Muscle of back (tissue), 13 donors: ENCODE measurements at places on chromosomes 16 and 17.

DNA sequence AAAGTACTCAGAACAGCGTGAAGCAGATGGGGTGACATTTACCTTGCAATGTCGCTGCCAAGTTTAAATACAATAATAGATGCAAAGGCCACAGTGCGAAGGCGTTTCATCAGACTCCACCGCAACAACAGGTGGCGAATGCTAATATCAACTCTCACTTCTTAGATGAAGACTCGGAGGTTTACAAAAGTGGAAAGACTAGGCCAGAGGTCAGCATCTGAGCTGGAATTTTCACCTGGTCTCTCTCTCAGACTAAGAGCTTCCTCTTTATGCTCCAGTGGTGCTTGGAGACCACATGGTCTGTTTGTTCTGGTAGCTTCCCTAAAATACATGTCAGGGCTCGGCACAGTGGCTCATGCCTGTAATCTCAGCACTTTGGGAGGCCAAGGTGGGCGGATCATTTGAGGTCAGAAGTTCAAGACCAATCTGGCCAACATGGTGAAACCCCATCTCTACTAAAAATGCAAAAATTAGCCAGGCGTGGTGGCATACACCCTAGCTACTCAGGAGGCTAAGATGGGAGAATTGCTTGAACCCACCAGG is 169.1 kb downstream of the XYLT1 start:
- no peak for DNase-seq

DNA sequence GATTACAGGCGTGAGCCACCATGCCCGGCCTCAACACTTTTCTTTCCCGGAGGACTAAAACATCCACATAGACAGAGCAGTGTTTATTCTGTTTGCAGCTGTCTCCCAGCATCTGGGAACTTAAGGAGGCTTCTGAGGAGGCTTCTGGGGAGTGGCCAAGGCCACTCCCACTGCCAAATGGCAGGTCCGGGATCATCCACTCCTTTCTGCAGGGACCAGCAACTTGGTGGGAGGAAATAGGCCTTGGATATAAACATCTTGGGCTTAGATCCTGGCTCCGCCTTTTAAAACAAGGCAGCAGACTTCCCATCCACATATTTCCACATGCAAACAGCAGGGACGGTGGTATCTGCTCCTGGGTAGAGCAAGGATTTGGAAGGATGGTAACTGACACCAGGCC is 14.1 kb upstream of the SPATA32 start:
- no peak for DNase-seq

DNA sequence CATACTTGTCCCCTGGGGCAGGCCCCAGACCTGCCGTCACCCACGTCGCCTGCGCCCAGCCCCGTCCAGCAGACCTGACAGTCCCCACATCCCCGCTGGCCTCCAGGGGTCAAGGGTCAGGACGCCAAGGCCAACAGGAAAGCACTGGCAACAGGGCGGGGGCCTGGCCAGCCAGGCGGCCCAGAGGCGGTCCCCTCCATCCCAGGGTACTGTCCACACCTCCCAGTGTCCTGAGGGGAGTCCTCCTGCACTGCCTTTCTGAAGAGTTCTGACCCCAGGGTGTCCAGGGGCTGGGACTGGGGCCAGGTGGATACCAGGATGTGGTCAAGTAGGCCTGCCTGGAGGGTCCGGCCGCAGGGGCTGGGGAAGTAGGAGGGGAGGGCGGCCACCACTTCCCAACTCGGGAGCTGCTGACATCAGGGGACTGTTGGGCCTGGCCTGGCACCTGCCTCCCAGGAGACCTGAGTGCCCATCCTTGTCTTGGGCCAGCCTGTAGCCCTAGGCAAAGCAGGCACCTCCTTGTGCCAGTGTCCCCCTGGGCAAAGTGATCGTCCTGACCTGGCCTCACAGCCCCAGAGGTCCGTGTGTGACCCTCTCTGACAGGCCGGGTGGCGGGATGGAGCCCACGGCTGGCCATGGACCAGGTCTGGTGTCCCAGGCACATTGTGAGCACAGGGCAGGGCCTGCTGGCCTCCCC is 6.7 kb upstream of the AXIN1 start:
- no peak for DNase-seq

DNA sequence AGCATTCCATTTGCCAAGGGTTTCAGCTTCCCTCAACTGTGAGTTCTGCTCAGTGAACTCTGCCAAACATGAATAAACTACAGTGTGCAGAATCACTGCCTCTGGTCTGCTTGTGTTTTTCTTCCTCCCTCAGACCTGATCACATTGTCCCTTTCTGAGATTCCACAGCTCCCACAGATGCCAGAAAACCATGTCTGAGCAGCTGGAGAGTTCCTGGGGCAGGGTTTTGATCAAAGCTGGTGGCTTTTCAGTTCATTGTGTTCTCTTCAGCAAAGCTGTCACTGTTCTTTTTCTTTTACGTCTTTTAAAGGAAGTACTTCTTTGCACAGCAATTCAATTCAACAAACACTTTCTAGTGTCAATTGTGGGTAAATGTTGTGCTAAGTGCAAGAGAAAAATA is 555.8 kb downstream of the RBFOX1 start:
- DNase-seq = peak; percentile 10

DNA sequence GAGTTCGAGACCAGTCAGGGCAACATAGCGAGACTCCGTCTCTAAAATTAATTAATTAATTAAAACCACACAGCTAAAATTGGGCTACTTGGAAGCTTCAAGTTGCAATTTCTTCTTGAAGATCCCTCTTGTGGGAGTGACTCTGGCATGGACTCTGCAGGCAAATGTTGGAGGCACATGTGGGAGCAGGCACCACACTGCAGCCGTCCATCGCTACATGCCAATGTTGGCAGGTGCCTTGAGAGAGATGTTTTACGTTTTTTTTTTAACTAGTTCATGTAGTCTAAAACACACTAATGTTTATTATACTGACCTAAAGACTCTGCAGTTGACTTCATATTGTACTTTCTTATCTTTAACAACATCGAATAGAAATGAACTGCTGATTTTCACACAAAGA is 7.9 kb upstream of the CCL8 start:
- no peak for DNase-seq

DNA sequence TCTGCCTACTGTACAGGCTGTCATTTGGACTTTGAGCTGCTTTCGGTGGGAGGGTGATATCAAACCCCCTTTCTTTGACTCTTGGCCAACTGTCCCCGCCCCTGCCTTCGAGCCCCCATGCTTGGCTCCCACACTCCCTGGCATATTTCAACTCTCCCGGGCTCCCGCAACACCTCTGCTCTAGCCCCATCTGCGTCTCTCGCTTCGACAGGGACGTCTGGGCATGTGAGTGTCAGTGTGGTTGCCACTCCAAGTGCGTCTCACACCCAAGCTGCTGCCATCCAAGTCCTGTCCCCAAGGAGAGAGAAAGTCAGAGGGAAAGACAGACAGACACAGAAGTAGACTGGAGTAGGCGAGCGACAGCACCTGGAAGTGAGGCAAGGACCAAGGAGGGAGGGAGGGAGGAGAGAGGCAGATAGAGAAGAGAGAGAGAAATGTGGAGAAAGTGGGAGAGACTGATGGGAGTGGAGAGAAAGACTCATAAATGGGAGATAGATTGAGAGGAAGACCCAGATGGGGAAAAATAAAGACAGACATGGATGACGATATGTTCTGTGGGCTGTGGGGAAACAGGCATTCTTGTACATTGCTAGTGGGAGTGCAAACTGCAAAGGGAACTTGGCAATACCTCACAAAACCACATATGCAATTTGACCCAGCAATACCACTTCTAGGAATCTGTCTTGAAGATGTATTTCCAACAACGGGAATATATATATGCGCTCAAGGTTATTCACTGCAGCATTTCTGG is 11.8 kb downstream of the STARD3 start:
- no peak for DNase-seq

DNA sequence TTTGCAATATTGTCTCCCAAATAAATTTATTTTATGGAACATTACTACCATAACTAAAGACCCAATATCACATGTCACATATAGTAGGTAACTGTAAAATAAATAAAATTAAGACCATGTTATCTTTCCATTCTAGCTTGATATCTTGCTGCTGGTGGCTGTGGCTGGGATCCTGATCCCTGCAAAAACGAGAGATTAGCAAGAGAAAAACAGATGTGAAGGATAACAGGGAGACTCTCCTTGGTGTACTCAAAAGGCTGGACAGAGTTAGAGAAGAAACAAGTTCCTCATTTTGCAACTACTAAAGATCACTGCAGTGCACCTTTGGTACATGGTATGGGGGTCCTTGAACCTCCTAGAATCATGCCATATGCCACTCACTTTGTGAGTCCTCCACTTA is 49.7 kb downstream of the ARHGAP27 start:
- DNase-seq = no peak

GRCh38 chr16:69616082-69616481 is 50.3 kb downstream of the NFAT5 start:
- DNase-seq = no peak

GRCh38 chr17:33294994-33295393 is 1.9 kb upstream of the ASIC2 start:
- DNase-seq = no peak

- no peak for DNase-seq
These were observed 5.3 kb upstream of the NTN3 start for GRCh38 chr16:2465653-2466415.

DNA sequence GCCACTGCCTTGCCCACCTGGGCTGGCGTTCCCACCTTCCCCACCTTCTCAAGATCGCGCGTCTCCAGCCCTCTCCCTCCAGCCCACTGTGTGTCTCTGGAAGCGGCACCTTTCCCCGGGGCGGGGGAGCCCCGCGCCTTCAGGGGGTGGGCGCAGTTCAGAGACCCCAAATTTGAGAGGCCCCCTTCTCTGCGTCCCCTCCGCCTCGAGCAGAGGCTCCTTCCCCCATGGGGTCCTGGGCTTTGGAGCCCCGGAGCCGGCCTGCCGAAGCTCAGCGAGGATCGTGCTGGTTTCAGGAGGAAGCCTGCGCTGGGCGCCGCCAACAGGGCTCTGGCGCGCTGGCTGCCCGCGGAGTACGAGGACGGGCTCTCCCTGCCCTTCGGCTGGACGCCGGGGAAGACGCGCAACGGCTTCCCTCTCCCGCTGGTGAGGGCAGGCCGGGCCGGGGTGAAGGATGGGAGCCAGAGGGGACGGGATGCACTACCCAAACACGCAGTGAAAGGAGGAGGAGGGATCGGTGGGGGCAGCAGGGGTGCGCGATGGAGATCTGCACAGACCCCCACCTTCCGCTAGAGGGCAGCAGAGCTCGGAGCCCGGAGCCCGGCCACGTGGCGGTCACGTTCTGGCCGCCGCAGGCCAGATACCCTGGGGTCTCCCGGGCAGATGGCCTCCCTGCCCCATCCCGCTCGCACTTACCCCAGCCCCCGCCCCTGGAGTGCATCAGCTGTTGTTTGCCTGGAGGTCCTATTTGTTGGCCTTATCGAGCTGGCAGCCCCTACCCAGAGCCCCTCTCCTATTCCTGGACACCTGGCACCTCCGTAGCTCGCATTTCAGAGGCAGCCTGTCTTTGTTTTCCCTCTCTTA is 11.1 kb downstream of the LPO start:
- peak; percentile 89 for DNase-seq

DNA sequence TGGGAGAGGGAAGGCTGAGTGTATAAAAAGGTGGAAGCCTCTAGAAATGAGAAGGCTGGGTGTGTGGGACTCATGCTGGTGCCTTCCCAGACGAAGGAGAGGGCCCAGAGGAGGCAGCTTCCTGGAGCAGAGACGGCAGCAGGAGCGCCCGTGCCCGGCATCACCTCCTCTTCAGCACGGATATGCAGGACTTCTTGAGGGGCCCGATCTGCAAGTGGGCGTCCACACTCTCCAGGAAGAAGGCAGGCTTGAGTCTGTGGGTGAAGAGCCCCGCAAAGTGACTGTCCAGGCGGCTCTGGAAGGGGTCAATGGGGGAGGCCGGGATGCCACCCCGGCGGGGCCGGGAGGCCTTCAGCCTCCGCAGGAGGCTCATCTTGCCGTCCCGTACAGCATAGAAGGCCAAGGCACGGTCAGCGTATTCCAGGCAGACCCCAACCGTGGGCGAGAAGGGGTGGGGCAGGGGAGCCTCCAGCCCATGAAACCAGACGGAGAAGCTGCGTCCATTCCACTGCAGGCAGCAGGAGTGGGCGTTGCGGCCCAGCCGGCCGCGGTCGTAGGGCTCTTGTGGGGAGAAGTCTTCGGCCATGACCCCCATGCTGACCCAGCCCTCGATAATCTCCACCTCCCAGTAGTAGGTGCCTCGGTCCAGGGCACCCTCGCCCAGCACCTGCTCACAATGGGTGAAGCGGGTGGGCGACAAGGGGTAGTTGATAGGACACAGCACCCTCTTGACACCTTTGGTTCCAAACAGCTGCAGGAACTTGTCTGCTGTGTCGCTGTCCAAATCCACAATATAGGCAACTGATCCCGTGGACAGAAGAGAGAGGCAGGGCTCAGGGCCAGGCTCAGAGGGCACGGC is 3.8 kb downstream of the TRIM47 start:
- DNase-seq = no peak

GRCh38 chr17:73365301-73365874 is 53.6 kb upstream of the CDC42EP4 start:
- no peak for DNase-seq

- DNase-seq = no peak
These were observed 123.5 kb upstream of the ZFHX3 start for GRCh38 chr16:73171380-73171779.

GRCh38 chr16:8962393-8963009 is 1.2 kb downstream of the USP7 start:
- DNase-seq = peak; percentile 21

GRCh38 chr16:49009204-49009603 is 272.4 kb downstream of the CBLN1 start:
- no peak for DNase-seq

GRCh38 chr17:17087424-17088015 is 45.3 kb downstream of the MPRIP start:
- no peak for DNase-seq

- DNase-seq = no peak
These were observed 189.3 kb downstream of the IRF8 start for GRCh38 chr16:86088287-86088686.

- DNase-seq = no peak
These were observed 2.1 kb downstream of the CMTM2 start for GRCh38 chr16:66581246-66581952.

DNA sequence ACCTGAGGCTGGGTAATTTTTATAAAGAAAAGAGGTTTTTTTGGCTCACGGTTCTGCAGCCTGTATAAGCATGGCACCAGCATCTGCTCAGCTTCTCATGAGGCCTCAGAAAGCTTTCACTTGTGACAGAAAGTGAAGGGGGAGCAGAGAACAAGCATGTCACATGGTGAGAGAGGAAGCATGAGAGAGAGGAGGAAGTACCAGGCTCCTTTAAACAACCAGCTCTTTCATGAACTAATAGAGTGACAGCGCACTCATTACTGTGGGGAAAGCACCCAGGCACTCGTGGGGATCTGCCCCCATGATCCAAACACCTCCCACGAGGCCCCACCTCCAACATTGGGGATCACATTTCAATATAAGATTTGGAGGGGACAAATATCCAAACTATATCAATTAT is 86.8 kb downstream of the USP32 start:
- no peak for DNase-seq

GRCh38 chr16:84183572-84183875 is 3.3 kb downstream of the TAF1C start:
- DNase-seq = no peak

GRCh38 chr16:88614818-88615580 is 23.4 kb upstream of the IL17C start:
- no peak for DNase-seq
